Suppressor macrophage treated with lipopolysaccharide for 1 hour (primary cell): ENCODE measurements at places on chromosomes 16 and 17.

DNA sequence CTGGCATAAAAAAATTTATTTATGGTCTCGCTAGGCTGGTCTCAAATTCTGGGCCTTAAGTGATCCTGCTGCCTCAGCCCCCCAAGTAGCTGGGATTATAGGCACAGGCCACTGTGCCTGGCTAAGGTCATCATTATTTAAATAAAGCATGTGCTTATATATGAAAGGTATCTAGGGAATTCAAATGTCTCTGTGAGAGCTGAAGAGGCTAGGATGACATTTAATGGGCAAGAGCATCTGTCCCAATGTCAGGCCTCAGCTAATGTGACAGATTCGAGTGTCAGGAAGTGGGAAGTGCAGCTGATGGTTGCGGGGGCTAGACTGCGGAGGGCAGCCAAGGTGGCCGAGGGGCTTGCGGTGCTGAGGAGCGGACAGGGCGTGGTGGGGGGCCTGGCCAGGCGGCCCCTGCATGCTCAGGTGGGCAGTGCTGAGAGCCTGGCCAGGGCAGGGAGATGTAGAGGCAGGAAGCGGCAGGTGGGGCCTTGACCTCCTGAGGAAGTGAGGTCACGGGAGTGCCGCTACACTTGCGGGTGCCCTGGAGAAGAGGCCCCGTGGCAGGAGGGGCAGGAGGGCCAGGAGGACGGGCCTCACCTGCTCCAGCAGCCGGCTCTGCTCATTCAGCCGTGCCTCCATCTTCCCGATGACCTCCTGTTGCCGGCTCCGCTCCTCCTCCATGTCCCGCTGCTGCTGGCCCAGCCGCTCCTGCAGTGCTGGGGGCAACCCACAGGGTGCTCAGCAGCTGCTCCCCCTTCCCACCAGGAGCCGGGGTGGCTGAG, 12.6 kb upstream of the MRPL38 start:
- no peak for DNase-seq

DNA sequence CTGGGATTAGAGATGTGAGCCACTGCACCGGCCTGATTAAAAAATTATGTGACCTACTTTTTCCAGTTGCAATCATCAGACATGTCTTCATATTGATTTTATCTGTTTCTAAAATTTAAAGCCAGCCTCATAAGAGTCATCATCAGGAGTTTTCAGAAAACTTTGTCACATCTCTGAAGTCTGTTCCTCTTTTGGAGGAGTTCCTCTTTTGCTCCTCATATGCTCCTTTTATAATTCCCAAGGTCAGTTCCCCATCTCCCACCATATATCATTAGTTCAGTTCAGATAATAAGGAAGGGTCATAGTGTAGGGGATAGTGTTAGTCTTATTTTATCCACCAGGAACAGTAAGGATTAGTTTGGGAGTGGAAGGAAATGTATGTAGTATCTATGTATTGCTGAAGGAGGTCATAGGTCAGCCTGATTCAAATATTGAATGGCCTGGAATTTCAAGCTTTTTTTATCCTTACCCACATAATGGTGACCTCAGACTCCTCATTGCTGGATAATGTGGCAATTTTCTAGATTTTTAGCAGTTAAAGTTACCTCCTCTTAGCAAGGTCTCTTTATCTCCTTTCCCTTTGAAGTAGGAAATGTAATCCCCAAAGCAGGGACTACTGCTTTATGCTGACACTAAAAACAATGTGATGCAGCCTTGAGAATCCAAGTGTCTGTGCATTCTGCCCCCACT, 13.8 kb upstream of the DUSP14 start:
- peak; percentile 88 for DNase-seq

GRCh38 chr17:62986549-62986948, 20.5 kb downstream of the TANC2 start:
- no peak for DNase-seq

GRCh38 chr17:353838-354234, 1.2 kb upstream of the RPH3AL start:
- DNase-seq: no peak

DNA sequence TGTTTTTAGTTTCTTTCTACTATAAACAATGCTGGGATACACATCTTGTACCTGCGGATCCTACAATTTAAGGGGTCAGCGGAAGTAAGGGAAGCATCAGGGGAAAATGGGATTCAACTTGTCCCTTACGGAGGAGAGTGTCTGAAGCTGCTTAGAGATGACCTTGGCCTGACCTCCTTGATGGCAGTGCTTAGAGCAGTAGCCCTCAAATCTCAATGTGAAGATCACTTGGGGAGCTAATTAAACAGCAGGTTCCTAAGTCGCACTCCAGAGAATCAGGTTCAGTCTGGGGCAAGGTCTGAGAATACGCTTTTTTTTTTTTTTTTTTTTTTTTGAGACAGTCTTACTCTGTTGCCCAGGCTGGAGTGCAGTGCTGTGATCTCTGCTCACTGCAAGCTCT, 9.6 kb upstream of the METTL16 start:
- no peak for DNase-seq

DNA sequence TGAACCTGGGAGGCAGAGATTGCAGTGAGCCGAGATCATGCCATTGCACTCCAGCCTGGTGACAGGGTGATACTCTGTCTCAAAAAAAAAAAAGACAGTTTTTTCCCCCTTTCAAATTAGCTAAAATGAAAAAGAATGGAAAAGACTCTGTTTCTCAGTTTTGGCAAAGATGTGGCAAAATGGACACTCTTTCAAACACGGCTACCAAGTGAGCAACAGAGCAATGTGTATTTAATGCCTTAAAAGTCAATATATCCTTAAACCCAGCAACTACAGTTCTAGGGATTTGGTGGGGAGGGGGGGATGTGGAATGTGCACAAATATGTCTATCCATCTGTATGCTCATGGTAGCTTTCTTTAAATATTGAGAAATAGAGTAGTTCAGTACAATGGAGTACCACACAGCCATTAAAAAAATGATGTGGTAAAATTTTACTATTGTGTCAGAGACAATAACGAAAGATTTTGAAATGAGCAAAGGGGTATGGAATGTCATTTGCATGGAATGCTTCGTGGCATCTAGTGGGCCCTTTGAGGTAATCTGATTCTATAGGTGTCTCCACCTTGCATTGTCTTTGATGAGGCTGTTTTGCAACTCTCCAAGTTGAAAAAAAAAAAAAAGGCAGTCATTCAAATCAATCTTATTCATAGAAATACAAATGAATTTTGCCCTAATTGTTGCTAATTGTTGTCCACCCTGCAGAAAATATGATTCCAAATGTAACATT, 108.1 kb downstream of the AXIN2 start:
- DNase-seq: no peak

DNA sequence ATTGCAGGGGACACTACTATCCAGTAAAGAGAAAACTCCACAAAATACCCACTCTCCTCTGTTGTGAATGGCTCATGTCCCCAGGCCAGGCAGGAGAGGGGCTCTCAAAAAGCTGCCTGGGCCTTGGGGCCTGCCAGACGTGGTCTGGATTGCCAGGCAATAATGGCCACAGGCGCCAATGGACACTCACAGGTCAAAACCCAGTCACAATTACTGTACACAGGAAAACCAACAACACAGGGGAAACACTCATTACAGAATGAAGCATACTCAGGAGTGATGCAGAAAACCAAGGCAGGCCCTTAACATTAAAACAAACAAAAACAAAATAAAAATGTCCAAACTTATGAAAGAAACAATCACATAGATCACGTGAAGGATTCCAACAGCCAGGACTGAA, 35.1 kb upstream of the SREBF1 start:
- DNase-seq: no peak

DNA sequence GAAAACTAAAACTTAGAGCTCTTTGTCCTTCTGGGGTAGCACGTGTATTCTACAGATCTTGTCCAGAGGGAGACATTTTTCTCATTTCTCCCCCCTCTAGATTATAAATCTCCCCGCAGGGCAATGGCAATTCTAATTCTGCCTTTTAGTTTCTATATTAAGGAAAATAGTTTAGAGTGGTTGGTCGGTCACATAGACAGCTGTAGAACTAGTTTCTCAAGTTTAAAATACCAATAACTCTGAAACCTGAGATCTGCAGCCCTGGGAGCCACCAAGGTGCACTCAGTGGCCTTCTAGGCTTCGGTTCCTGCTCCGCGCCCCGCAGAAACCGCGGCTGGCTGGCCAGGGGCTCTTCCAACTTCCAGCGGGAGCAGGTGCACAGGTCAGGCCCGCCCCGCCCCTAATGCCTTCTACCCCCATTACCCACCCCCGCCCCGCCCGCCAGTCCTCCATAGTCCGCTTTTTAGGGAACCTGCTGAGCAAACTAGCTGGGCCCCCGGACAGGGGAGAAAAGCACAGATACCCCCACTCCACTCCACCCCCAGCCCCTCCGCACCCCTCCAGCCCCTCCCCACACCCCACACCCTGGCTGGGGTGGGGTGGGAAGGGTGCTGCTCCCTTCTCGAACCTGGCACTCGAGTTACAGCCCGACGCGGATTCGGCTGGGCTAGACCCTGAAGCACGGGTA, 431 bp downstream of the SLFN11 start:
- DNase-seq: peak; percentile 39

DNA sequence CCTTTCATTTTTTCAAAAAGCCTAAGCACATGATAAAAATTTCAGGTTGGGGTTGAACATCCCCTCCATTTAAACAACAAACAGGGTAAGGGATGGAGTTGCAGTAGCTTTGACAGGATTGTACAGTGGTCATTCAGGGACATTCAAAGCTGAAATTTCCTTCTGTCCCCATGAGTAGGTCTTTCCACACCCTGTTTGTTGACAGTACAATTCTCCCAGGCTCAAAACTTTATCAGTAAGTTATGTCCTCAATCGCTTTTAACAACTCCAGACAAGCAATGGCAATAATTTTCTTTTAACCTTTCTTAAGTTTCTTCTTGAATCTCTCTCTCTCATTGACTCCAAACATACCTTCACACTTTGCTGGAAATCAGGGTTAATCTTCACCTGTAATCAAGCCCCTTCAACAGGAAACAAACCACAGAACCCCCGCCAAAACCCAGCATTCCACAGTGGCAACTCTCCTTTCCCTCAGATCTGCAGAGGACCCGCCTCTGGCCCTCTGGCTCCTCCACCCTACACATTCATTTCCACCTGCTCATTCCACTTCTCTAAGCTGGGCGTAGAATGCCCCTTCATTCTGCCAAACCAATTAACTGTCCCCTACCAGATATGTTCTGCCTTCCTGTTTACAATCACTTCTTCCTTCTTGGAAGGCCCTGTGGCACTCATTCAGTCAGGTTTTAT, 20.7 kb downstream of the TXNDC11 start:
- no peak for DNase-seq

DNA sequence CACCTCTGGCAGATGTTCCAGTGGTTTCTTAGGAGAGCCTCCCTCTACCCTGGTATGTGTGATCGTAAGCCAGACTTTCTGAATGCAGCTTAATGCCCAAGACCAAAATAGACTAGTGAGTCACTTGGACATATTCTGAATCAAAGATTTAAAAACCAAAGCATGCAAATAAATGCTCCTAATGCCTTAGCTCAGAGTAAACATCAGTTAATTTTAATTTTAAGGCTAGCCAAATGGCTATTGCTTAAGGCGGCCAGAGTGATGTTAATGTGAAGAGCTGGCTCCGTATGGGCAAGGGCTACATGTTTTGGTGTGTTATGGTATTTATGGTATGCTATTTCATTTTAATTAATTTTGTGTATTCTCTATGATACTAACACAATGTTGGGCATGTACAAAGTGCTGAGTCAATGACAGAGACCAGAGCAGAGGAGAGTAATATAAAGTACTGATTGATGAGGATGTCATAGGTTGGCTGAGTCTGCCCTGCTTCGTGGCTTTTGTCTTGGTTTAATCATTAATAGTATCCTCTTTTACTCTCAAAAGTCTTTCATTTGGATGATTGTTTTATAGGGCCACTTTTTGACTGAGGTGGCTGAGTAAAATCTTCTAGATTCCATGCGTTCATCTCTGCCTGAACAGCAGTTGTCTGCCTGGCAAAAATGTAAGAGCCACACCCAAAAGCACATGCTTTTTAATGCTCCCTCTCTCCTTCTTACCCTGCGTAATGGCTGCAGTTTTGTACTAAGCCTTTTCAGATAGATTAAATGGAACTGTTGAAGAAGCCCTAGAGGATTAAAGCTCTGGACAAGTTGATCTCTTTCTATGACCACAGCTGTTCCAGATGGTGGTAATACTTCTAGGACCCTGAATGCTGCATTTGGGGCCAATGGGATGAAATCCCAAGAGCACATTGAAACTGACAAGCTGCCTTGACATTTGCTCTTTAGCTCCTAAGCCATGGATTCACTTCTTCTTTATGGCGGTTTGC, 59.6 kb downstream of the MAP2K6 start:
- peak; percentile 5 for DNase-seq

- DNase-seq: no peak
Measured at GRCh38 chr17:63498626-63499195, 21.9 kb downstream of the ACE start.

DNA sequence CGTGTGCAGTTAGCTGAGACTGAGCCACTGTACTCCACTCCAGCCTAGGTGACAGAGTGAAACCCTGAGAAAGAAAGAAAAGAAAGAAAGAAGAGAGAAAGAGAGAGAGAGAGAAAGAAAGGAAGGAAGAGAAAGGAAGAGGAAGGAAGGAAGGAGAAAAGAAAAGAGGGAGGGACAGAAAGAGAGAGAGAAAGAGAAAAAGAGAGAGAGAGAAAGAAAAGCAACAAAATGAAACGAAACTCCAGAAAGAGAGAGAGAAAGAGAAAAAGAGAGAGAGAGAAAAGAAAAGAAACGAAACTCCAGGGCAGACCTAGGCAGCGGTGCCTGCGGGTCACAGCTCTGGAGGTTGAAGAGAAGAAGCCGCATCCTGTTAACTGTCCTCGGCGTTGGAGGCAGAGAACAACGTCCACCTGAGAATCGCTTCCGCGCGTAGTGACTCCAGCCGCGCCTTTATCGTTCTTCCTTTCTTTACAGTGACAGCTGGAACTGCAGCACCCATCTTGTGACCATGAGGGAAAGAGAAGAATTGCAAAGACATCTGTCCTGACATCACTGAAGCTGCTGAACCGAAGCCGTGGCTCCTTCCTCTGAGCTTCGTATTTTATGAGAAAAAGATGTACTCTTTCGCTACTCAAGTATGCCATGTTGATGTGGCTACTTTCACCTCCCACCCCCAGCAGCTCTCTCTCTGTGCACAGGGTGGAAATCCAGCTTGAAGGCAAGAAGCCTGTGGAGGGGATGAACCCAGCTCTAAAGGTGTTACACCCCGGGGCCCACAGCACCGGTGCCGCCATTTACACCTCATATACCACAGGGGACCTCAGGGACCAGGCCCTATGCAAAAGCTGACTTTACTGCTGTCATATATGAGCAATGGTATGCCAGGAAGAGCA, 56.9 kb upstream of the DOC2B start:
- DNase-seq: no peak

DNA sequence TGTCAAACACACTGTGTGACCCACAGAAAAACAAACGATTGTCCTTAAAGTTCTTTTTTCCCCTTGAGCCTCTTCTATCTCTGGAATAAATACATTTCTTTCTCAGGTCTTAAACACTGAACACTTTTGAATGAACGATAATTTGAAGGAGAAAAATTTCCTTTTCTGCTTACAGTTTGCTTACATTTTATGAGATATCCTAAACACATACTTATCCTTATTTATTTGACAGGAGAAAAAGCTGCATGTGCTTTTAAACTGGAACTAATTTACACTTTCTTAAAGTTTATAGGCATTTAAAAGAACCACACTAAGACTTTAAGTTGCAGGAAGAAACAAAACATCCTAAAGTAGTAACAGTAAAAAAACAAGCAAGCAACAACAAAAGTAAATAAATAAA, 4.7 kb upstream of the IGF2BP1 start:
- DNase-seq: no peak
